ENCODE measurements at places on chromosomes 5 and 9.

GRCh38 chr5:93164690-93165089, 416.3 kb downstream of the NR2F1-AS1 start:
- no peak for DNase-seq

GRCh38 chr5:10578869-10579268, 15.0 kb downstream of the ANKRD33B start:
- no peak for DNase-seq

- no peak for DNase-seq
These were observed 8.0 kb downstream of the GRIA1 start for GRCh38 chr5:153498516-153498915.

DNA sequence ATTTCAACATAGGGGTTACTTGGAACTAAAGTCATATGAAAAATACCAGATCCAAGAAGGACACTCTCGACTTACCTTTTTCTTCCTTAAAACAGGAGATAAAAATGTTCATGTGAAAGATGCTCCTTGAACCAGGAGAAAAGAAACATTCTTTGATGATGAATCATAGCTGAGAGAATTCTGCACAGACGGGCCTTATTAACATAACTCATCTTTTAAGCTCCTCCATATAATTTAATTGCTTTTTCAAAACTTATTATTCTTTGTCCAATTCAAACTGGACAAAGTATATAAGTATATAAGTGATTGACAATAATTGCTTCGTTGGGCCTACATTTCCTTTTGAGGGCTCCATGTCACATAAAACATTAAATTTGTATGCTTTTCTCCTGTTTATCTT, 945.2 kb upstream of the C9orf72 start:
- DNase-seq, result no peak

GRCh38 chr9:114507726-114508125, 2.5 kb upstream of the WHRN start:
- DNase-seq, result no peak

- DNase-seq, result no peak
These were observed 3.0 kb upstream of the HRCT1 start for GRCh38 chr9:35903049-35903448.

DNA sequence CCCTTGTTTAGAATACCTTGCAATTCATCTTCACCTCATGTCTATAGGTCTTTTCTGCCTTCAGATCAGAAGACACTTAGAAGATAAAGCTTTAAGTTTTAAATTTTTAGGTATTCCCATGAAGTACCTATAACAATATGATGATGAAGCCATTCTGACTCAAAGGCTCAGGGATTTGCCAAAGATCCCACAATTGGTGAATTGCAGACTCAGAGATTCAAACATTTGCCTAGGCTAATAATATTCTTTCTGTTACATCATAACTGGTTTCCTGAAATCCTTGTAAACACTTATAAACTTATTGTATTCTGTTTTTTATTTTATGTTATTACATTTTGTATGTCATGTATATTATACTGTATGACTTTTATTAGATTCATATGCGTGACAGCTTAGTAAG, 62.8 kb upstream of the ZFAND5 start:
- no peak for DNase-seq

- no peak for DNase-seq
These were observed 9.6 kb downstream of the ITGA2 start for GRCh38 chr5:52998552-52999313.

- no peak for DNase-seq
These were observed 15.1 kb upstream of the POMT1 start for GRCh38 chr9:131487621-131488031.

DNA sequence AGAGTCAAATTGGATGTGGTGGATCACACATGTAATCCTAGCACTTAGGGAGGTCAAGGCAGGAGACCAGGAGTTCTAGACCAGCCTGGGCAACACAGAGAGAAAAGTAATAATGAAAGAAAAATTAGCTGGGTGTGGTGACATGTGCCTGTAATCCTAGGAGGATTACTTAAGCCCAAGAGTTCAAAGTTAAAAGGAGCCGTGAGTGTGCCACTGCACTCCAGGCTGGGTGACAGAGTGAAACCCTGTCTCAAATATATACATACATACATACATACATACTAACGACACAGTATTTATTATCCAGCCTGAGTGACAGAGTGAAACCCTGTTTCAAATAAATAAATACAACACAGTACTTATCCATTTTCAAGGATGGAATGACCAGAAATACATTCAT, 180.3 kb downstream of the BNC2 start:
- DNase-seq, result no peak

GRCh38 chr9:28056006-28056405, 482.7 kb upstream of the C9orf72 start:
- DNase-seq, result no peak

- no peak for DNase-seq
These were observed 56.5 kb upstream of the NOTCH1 start for GRCh38 chr9:136602193-136602885.

DNA sequence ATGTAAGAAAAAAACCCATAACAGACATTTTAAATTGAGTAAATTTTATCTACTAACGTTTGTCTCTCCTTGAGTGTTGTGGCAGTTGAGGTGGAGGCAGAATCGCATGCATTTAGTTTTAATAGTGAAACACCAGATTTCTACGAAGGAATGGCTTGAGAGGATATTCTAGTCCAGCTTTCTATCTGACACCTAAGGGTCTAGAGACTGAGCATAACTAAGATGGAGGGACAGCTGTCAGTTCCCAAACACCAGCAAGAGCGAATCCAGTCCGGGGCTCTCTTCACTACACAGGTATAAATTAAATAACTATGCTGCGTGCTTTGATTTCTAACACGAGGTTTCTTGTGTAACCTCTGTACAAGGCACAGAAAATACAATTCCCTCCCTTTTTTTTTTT, 1.4 kb downstream of the NCBP1 start:
- no peak for DNase-seq

DNA sequence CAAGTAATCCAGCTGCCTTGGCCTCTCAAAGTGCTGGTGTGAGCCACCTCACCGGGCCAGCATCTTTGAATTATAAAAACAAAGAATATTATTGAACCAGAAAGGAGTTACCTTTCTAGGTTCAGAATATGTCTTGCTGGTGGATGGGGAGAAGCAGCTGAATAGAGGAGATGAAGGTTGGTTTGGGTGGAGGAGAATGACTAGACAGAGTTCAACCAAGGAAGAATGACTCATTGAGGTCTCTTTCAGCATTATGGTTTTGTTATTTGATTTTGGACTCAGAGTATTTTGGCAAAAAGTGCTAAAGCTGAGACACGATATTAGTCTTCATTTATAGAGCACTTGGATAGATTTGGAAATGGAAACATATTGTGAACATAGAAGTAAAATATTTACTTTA, 75.2 kb upstream of the MPDZ start:
- DNase-seq, result no peak

DNA sequence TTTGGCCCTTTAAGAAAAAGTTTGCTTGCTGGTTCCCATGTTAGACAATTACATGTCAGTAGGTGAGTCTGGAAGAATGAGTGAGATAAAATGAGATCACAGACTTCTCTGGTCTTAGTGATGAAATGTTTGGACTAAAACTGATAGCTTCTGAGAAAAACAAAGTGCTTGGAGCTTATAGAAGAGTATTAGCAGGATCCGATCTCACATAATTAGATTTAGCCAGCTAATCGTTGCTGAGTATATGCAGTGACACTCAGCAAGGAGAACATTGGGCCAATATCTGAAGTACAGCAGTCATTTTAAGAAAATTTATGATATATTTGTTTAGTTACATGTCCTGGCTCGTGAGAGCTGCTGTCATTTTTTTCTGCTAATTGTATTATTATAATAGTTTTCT, 135.8 kb downstream of the SNCAIP start:
- DNase-seq, result no peak

- DNase-seq, result no peak
These were observed 35.9 kb downstream of the RNF44 start for GRCh38 chr5:176501333-176501732.

- no peak for DNase-seq
These were observed 1.6 kb downstream of the CFAP95 start for GRCh38 chr9:69822116-69822750.

DNA sequence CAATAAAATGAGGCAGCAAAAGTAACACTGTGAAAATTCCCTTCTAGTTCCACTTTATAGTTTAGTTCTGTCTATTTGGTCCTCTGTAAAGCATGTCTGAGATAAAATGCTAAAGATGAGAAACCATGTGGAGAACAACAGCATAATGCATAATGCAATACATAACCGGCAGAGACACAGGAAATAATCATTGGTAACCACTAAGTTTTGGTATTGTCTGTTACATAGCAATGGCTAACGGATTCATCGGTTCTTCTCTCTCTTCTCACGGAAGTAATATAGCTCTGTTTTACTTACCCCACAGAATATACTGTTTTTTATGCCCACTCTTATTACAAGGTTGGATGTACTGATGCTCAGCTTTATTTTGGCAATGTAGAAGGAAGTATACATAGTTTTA, 158.9 kb downstream of the FAM174A start:
- DNase-seq, result no peak

DNA sequence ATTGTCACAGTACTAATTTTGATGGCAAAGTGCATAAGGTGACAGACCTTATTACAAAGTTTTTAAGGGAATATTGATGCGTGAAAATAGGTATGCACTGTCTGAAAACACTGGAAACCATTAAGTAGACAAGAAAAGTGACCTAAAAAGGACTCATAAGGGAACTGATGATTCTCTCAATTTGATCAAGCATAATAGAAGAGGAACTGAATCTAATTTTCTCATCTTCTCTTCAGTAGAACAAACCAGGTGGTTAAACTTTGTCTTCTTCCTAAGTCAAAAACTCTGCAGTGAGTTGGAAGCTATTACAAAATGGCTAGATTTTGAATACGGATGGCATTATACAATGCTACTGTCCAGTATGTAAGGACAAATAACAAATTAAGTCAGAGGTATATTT, 53.4 kb downstream of the RNF145 start:
- DNase-seq, result no peak

DNA sequence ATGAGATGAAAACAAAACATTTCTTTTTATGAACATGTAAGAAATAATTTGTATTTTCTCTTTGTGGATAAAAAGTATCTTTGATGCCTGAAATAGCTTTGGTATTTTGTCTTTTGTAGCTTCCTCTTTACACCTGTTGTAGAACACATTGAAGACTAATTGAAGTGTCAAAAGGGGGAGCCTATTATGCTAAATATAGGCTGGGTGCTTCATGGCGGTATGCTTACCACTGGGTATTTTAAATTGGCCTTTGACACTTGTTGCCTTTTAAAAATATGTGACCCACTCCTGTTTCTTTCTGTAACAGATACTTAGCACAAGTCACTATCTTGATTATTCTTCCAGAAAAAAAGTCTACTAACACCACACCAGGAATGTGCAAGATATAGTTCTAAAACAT, 226.4 kb downstream of the KIAA0825 start:
- no peak for DNase-seq

DNA sequence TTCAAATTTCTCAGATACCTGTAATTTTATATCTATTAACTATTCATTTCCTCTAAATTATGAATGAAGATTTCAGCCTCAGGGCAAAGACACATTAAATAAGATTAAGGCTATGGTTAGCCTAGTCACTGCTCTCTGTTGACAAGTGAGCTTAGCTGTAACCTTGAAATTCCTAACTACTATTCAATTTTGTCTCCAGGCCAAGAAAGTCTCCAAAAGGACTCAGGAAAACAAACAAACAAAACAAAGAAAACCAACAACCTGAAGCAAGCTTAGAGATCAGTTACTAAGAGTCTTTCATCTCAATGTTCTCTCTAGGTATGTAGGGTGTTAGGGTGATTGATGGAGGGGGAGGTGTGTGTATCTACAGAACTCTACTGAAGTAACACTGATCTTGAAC, 9.6 kb upstream of the CTNNAL1 start:
- no peak for DNase-seq

DNA sequence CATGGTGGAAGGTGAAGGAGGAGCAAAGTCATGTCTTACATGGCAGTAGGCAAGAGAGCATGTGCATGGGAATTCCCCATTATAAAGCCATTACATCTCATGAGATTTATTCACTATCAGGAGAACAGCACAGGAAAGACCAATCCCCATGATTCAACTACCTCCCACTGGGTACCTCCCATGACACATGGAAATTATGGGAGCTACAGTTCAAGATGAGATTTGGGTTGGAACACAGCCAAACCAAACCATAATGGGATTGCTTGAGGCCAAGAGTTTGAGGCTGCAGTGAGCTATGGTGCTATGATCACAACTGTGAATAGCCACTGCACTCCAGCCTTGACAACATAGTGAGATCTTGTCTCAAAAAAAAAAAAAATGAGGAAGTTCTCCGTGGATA, 581.8 kb downstream of the TAF11L14 start:
- no peak for DNase-seq

DNA sequence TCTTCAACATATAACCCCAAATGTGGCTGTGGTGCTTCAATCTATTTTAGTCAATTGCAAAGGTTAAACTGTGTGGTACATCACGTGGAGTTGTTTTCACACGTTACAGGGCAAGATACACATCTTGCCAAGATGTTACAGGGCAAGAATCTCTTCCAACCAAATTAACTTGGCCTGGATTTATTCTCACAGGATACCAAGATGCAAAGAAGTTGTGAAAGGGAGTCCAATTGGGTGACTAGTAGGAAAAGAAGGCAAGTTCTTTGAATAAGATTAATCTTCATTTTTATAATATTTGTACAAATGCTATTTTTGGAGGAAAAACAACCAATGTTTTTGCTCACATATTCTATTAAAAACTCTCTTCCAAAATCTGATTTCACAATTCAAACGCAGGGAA, 4.8 kb upstream of the IFNA8 start:
- DNase-seq, result no peak

- peak; percentile 47 for DNase-seq
These were observed 54.9 kb downstream of the USP20 start for GRCh38 chr9:129889941-129890717.

- DNase-seq, result no peak
These were observed 131.8 kb downstream of the LURAP1L start for GRCh38 chr9:12906646-12907045.

DNA sequence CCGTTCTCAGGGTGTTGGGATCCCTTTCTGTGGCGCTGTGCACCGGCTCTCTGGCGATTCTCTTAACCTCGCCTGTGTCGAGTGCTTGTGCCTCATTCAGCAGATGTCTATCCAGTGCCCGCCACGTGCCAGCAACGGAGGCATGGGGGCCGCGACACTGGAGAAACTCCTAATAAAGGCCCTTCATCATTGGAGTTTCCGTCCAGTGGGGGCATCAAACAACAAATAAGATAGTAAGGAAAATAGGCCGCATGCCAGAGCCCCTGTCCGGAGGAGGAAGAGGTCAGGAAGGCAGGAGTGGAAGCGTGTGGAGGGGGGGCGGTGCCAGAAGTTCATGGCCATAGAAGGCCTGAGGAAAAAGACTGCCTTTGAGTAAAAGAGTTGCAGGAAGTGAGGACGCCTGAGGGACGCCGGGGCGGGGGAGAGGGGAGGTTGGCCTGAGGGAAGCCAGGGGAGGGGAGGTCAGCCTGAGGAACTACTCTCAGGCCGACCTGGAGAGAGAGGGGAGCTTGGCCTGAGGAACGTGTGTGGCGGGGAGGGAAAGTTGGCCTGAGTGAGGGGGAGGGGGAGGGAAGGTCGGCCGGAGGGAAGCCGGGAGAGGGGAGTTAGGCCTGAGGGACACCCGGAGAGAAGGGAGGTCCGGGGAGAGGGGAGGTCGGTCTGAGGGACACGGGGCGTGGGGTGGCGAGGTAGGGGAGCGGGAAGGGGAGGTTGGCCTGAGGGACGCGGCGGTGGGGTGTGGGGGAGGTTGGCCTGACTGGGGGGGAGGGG, 82.2 kb downstream of the CACNA1B start:
- DNase-seq, result no peak
